ENCODE measurements at places on chromosomes 7 and 10.

GRCh38 chr7:80883154-80884025, 35.5 kb downstream of the SEMA3C start:
- peak; percentile 66 for DNase-seq

DNA sequence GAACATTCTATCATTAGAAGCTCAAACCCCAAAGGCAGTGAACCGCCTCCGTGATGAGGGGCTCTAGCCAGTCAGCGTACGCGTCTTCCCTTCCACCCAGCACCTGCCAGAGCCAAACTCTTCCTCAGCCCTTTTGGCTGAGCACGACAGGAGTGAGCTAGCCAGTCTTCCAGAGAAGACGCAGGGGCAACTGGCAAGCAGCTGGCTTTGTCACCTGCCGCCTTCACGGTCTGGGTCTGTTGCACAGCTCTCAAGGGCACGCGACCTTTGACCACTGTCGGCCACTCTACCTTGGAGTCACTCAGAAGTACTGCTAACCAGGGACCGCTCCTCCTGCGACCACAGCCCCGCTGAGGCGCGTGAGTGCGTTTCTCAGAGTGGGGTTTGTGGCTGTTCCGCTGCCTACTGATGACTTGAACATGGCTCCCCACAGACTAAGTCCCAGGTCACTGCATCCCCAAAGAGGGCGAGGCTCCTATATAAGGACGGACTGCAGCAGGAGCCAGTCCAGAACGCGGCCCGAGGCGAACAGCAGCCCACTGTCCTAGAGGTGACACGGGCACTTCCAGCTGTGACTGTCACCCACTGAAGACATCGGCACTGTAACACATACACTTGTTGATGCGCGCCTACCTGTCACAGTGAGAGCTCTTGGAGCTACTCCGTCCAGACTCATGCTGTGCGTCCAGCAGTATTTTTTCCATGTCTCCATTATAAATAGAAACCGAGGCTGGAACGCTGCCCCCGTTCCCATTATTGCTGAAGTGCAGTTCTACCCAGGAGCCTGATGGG, 8.4 kb downstream of the BNIP3 start:
- DNase-seq = no peak

- DNase-seq = no peak
These were observed 161.0 kb downstream of the RNF216 start for GRCh38 chr7:5620459-5620881.

GRCh38 chr10:95517536-95518454, 43.4 kb downstream of the SORBS1 start:
- peak; percentile 8 for DNase-seq

GRCh38 chr7:22574754-22575520, 74.9 kb upstream of the STEAP1B start:
- peak; percentile 62 for DNase-seq

DNA sequence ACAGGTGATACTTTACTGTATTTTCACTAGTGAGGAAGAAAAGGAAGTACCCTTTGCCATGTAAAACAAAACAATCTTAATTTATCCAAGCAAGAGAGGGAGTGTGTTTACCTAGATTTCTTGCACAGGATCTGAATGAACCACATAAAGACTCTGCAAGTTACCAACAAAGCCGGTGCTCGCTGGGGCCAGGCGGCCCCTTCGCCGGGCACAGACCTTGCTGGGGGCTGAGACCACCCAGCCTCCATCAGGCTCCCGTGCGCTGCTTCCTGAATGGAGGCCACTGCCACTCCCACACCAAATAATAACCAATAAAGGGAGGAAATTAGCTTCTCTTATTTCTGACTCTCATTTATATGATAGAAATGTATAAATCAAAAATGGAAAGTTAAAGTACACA, 625.0 kb upstream of the ADARB2 start:
- DNase-seq = no peak

DNA sequence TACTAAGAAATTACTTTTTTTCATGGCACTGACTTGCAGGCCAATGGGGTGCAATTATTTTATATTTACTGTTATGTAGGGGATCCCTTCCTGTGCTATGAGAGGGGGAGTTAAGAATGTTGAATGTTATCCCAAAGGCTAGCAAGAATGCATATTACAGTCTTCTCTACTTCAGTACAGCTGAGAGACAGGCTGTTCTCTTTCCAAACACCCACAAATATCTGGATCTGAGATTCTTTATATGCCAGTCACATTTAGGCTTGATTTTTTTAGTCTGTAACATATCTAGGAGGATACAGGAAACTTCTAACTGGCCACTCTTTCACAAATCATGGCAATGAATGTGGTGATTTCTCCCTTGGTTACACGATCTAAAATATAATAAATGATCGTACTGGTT, 266.4 kb upstream of the FZD8 start:
- no peak for DNase-seq

- DNase-seq = no peak
These were observed 66.5 kb upstream of the ANKRD1 start for GRCh38 chr10:90987383-90987782.

DNA sequence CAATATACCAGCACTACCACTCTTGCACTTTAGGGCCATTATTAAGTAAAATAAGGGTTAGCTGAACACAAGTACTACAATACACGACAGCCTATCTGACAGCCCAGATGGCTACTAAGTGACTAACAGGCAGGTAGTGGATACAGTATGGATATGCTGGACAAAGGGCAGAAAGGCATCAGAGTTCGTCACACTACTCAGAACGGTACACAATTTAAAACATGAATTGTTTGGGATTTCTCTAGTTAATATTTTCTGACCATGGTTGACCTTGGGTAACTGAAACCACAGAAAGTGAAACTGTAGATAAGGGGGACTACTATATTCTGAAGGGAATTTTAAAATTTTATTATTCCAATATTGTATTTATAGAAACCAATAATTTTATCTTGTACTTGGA, 101.3 kb upstream of the SKAP2 start:
- no peak for DNase-seq

DNA sequence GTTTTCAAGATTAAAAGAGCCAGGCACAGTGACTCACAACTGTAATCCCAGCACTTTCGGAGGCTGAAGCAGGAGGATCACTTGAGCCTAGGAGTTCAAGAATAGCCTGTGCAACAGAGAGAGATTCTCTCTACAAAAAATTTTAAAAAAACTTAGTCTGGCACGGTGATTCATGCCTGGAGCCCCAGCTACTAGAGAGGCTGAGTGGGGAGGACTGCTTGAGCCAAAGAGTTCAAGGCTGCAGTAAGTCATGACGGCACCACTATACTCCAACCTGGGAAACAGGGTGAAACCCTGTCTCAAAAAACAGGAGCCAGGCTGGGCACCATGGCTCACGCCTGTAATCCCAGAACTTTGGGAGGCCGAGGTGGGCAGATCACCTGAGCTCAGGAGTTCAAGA, 86.6 kb upstream of the KCTD7 start:
- no peak for DNase-seq

- DNase-seq = no peak
These were observed 666.7 kb upstream of the C7orf33 start for GRCh38 chr7:147923841-147924240.

- DNase-seq = no peak
These were observed 613.8 kb downstream of the LRMDA start for GRCh38 chr10:76045174-76045573.

DNA sequence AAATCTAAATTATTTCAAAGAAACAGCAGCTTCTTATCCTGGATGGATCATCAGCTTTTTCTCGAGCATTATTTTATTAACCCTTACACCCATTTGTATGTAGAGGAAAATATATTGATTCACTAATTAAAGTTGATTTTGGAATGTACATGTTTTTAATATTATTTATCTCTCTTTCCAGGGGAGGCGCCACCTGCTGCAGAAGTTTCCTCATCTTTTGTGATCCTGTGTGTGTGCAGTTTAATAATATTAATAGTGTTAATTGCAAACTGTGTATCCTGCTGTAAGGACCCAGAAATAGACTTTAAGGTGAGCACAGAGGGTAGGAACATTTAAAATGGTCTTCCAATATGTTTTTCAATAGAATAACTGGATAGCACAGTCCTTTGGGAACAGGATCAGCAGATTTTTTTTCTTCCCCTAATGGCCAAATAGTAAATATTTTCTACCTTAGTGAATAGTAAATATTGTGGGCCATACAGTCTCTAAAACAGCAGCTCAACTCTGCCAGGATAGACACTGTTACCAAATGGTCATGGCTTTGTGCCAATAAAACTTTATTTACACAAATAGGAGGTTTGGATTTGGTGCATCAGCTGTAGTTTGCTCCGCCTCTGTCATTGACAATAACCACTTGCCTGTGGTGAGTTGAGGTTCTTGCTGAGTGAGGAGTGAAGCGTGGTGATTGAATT, 30.6 kb downstream of the LMTK2 start:
- DNase-seq = no peak

DNA sequence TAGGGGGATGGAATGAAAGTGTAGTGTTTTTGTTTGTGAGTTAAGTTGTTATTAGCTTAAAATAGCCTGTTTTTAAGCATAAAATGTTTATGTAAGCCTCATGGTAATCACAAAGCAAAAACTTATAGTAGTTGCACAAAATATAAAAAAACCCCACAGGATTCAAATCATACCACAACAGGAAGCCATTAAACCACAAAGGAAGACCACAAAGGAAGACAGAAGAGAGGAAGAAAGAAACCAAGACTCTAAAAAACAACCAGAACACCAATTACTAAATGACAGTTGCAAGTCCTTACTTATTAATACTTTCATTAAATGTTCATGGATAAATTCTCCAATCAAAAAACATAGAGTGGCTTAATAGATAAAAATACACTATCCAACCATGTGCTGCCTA, 63.6 kb downstream of the ANKRD7 start:
- DNase-seq = no peak

GRCh38 chr7:8724080-8724718, 290.8 kb downstream of the NXPH1 start:
- no peak for DNase-seq

GRCh38 chr10:107899502-107900062, 735.1 kb upstream of the SORCS1 start:
- no peak for DNase-seq

DNA sequence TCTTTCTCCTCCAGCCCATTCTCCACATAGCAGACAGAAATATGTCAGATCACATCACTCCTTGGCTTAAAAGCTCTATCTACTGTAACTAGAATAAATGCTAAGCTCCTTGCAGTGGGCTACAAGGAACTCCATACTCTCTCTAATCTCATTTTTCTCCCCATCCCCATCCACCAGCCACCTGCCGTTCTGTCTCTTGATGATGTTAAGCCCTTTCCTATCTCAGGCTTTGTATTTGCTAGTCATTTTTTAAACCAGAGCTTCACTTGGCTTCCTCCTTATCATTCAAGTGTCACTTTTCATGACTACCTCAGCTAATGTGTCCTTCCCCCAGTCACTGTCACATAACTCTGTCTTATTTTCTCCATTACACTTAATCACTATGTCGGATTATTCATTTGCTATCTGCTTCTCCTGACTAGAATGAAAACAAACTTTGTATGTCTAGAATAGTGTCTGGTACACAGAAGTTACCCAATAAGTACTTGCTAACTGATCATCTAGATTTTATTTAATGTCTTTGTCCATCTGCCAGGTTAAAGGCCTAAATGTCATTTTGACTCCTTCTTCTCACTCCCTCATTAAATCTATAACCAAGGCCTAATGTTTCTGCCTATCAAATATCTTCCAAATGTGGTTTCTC, 87.2 kb upstream of the RPA3 start:
- DNase-seq = no peak

DNA sequence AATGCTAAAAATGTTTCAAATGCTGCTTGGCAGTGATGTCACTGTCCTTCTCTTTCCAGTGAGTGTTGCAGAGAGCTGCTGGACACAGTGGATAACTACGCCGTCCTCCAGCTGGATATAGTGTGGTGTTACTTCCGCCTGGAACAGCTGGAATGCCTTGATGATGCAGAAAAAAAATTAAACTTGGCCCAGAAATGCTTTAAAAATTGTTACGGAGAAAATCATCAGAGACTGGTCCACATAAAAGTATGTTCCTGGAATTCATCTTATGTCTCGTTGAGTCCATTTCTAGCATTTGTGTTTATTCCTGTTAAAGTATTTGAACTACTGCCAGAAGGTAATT, 25.2 kb downstream of the NUB1 start:
- no peak for DNase-seq

- DNase-seq = no peak
These were observed 34.3 kb downstream of the SNX8 start for GRCh38 chr7:2279896-2280295.
